Muscle of back (tissue), 13 donors: ENCODE measurements at places on chromosomes 2 and 18.

GRCh38 chr18:51437280-51438271 lies 240.1 kb upstream of the MEX3C start:
- no peak for DNase-seq

- DNase-seq, result no peak
Observed at GRCh38 chr18:80022613-80023012, 11.6 kb upstream of the RBFA start.

GRCh38 chr2:168178520-168179324 lies 68.7 kb downstream of the STK39 start:
- no peak for DNase-seq

GRCh38 chr18:75170916-75171315 lies 38.0 kb downstream of the PTGR3 start:
- peak; percentile 70 for DNase-seq

GRCh38 chr2:209277444-209277843 lies 146.4 kb upstream of the MAP2 start:
- no peak for DNase-seq

DNA sequence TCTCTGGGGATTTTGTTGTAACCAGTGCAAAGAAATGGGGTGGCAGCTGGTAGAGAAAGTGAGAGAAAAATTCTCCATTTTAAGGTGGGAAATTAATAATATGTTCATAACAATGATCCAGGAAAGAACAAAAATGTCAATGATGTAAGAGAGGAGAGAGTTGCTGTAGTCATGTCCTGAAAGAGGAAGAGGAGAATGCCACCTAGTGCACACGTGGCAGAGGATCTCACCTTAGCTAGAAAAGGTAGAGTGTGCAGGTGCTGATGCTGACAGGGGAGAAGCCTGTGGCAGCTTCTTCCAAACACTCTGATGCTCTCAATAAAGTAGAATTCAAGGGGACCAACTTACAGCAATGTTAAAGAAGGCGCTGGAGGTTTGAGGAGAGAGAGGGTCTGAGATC lies 282.9 kb upstream of the PKDCC start:
- DNase-seq, result no peak

- DNase-seq, result no peak
Observed at GRCh38 chr2:159648643-159649042, 32.3 kb upstream of the BAZ2B start.

DNA sequence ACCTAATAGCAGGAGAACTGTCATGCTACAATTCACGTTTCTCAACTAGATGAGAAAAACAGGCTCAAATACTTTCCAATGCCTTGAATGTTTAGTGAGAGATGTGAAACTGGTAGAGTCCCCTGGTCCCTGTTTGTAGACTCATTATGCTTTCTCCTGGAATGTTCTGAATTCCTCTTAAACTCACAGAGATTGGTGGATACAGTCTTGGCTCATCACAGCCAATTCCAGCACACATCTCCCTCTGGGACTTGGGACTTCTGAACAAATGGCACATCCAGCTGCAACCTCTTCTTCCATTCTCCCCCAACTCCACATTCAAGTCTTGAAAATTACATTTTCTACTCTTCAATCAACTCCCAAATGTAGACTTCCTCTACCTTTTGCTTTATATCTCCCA lies 58.4 kb upstream of the NT5C1B start:
- no peak for DNase-seq

GRCh38 chr2:163345795-163346573 lies 389.8 kb downstream of the FIGN start:
- peak; percentile 59 for DNase-seq

DNA sequence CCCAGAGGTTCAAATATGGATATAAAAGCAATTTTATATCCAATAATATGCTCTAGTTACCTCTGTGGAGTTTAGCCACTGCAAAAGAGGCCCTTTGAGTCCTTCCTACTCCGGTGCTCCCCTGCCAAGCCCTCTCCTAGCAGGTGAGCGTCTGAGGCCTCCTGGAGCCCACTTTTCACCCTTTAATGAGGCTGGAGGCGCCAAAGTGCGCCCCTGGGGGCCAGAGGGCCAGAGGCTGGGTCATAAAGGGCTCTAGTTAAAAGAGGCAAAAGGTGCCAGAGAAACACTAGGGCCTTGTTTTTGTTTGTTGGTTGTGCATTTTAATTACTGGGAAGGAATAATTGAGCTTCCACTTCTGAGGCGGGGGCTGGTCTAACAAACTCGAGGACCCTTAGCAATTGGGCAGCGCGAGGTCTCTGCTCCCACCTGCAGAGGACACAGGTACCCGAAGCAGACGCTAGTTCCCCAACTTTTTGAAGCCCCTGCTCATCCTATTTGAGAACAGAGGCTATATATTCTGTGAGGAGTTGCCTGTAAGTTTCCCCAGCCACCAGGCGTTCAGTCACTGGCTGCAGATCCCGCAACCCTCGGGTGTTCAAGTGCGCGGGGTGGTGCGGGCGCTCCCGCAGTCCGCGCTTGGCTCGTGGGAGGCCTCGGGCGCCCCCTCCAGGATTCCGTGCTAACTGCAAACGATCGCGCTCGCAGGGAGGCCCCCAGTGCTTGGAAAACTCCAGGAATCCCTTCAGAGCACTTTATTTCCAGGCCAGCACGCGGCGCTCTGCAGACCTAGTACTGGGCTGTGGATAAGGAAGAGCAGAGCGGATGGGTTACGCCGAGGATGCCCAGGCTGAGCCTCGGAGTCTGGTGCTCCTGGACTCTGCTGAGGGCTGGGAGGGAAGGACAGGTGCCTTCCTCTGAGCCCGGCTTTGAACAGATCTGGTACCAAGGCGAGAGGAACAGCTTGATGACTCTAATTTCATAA lies 14.1 kb downstream of the MSGN1 start:
- DNase-seq, result peak; percentile 76

GRCh38 chr2:29916571-29916970 lies 4.8 kb downstream of the ALK start:
- DNase-seq, result no peak

DNA sequence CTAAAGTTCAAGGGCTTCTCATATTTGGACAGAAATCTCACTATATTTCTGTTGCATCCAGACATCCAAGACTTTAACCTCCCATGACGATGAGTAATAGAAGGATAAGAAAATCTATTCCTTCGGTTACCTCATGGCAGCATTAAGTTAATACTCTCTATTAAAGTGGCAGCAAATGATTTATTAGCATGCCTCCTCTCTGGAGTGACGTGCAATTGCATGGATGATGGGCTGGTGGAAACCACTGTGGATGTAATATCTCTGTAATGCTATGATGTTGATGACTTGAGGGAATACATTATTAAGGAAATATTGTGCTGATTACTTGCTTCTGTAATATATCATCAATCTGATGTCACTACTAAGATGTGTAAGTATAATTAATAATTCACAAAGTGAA lies 336.8 kb downstream of the DSEL start:
- no peak for DNase-seq

DNA sequence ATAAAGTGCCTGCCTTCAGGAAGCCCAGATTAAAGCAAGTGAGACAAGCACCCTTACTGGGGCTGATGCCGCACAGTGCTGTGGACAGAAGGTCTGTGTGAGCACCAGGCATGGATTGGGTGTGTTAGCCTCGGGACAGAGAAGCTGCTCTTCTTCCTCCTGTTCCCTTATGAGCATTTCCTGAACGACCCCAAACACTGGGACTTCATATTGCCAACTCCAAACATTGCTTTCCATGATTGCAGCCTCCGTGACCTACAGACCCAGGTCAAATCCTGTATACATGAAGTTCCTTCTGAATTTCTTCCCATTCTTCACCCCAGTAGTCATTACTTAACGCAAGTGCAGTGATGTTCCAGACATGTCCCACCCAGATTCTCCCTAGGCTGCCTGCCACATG lies 129.8 kb upstream of the ALKAL2 start:
- DNase-seq, result no peak

DNA sequence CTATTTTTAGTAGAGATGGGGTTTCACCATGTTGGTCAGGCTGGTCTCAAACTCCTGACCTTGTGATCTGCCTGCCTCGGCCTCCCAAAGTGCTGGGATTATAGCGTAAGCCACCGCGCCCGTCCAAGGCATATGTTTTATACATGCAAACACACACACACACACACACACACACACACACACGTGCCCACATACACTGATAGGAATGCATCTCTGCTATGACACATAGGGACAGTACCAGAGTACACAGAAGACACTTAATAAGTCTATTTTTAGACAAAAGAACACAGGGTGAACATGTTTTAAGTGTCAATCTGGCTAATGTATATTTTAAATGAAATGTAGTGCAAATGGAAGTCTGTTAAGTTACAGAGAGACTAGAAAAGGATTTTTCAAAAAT lies 10.7 kb upstream of the RNF103 start:
- no peak for DNase-seq

DNA sequence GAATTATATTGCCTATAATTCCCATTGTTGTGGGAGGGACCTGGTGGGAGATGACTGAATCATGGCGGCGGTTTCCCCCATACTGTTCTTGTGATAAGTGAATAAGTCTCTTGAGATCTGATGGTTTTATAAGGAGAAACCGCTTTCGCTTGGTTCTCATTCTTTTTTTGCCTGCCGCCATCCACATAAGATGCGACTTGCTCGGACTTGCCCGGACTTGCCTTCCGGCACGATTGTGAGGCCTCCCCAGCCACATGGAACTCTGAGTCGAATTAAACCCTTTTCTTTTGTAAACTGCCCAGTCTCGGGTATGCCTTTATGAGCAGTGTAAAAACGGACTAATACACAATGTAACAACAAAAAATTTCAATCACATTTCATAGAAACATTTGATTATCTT lies 115.8 kb downstream of the C2orf74 start:
- DNase-seq, result no peak

- DNase-seq, result no peak
Observed at GRCh38 chr2:199014226-199014625, 443.5 kb downstream of the SATB2 start.

DNA sequence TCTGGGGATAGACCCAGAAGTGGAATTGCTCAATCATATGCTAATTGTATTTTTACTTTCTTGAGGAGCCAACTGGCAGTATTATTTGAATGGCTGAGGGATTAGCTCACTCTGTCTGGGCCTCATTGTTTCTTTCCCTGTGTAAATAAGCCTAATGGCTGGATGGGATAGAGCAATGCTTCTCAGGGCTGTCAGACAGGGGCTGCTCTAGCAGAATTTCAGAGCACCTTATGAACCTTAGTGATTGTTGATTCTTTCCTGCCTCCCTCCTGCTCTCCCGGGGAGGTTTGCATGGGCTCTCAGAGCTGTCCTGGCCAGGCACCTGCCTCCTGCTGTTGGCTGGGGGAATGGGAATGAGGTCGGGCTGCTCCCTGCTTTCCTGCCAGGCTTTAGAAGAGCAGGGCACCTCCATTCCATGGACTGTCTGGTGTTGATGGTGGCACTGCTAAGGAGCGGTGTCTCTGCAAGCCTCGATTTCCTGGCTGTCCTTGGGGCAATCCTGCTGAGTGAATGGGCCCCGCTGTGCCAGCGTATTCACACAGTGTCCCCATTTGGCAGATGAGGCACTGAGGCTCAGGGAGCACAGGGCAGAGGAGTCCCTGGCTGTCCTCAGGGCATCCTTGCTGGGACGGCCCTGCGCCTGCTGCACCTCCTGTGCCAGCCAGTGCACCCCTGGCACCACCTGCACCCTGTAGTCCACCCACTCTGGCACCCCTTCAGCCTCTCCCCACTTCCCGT lies 468.2 kb upstream of the HS6ST1 start:
- no peak for DNase-seq

- DNase-seq, result no peak
Observed at GRCh38 chr2:222180619-222181018, 118.2 kb downstream of the PAX3 start.

DNA sequence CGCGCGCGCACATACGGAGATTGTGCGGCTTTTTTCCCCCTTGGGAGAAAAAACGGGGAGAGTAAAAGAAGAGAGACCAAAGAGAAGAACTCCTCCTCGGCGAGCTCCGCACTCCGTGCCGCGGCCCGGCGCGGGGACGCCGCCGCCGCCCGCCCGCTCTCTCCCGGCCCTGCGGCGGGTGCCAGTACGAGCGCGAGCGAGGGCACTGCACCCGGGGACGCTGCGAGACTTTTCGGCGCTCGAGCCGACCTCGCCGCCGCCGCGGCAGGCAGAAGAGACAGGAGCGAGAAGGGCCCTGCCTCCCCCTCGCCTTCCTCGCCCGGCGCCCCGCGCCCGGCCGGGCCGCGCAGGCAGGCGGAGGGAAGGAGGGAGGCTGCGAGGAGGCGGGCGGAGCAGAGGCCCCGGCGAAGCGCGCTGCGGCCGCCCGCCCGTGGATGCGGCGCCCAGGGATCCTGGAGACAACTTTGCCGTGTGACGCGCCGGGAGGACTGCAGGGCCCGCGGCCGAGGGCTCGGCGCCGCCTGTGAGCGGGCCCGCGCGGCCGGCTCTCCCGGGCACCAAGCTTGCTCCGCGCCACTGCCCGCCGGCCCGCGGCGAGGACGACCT lies 857 bp upstream of the INHBB start:
- no peak for DNase-seq
